Hepatocyte (in vitro differentiated cells): ENCODE measurements at places on chromosomes 6 and 20. TPM values are rescaled to one million over a fixed set of nuclear protein-coding genes. Genes with fewer than 3 reads are reported as not detected.

Gene MAP1LC3A
- 28.1 and 32.1 TPM in 2 replicates for total RNA-seq

Gene SLC44A4
- total RNA-seq = 76.2 and 92.0 TPM in 2 replicates

Gene EFCAB8
- total RNA-seq = 0.53 TPM in 1 of 2 replicates, not detected in the other

Gene ARFGEF3
- total RNA-seq = 3.9 and 4.1 TPM in 2 replicates

Gene TXLNB
- total RNA-seq = 0.50 and 0.56 TPM in 2 replicates

Gene TP53RK
- total RNA-seq = 19.6 and 22.7 TPM in 2 replicates

Gene BLCAP
- total RNA-seq = 71.9 TPM in 2 replicates

Gene DDO
- 0.08 and 0.20 TPM in 2 replicates for total RNA-seq

Gene PAX1
- 0.44 TPM in 1 of 2 replicates, not detected in the other for total RNA-seq

Gene NKX2-2
- total RNA-seq = 0.33 TPM in 1 of 2 replicates, not detected in the other

Gene SSTR4
- total RNA-seq = 0.24 and 0.53 TPM in 2 replicates

Gene PPP1R3G
- total RNA-seq = 0.47 and 0.48 TPM in 2 replicates

Gene SLC16A10
- total RNA-seq = 34.1 and 42.2 TPM in 2 replicates

Gene EYS
- total RNA-seq = 0.57 and 1.4 TPM in 2 replicates

Gene POPDC3
- 0.93 and 1.2 TPM in 2 replicates for total RNA-seq

Gene FAM217A
- not detected in 2 replicates for total RNA-seq

Gene DNMT3B
- total RNA-seq = 4.3 and 4.5 TPM in 2 replicates

Gene SLC17A2
- total RNA-seq = 6.4 and 7.7 TPM in 2 replicates

Gene FOXS1
- total RNA-seq = 0.64 and 0.87 TPM in 2 replicates

Gene PFDN4
- total RNA-seq = 102 and 121 TPM in 2 replicates

Gene ZSCAN31
- total RNA-seq = 2.6 and 4.6 TPM in 2 replicates

Gene RCAN2
- total RNA-seq = 6.6 TPM in 2 replicates

Gene PROKR2
- total RNA-seq = not detected in 2 replicates

Gene BNIP5
- total RNA-seq = 27.6 and 29.1 TPM in 2 replicates

Gene C20orf202
- 1.4 and 1.6 TPM in 2 replicates for total RNA-seq

Gene NDRG3
- total RNA-seq = 18.2 and 19.1 TPM in 2 replicates

Gene SLC12A5
- 0.57 TPM in 1 of 2 replicates, not detected in the other for total RNA-seq

Gene KIAA1755
- total RNA-seq = 2.0 and 3.4 TPM in 2 replicates

Gene CENPQ
- total RNA-seq = 4.1 and 5.0 TPM in 2 replicates

Gene SLC35B3
- 29.1 and 31.5 TPM in 2 replicates for total RNA-seq

Gene BMP7
- total RNA-seq = 12.8 and 14.8 TPM in 2 replicates

Gene SLC17A1
- 1.9 and 3.2 TPM in 2 replicates for total RNA-seq

Gene GSTA3
- total RNA-seq = not detected in 2 replicates
